CD4-positive, alpha-beta T cell treated with Interleukin-21 for 1 hour (primary cell): ENCODE measurements at places on chromosomes 3 and 15.

DNA sequence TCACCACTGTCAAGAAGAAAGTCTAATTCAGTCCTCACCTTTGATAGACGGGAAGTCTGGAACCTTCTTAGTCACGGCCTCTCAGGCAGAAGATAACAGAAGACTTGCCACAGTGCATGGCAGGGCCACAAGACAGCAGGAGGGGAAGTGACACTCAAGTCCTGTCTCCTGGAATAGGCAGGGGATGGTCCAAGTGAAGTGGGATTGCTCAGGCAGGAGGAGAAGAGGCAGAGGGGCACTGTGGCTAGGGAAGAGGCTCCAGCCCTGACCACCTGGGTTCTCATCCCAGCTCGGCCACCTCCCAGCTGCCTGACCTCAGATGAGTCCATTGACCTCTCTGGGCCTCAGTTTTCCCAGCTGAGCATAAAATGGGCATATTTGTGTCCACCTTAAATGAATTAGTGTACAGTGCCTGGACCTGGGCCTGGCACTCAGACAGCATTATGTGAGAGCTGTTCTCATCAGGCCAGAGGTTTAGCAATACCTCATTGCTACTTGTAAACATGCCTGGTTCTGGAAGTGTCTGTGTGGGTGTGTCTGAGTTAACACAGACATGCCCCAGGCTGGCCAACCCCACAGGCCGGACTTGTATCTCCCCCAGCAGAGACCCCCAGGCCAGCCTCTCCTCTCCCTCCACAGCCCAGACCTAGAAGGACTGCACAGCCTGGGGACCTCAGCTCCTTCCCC, 11.5 kb upstream of the PCSK6 start:
- DNase-seq = no peak

- no peak for DNase-seq
Observed at GRCh38 chr3:169295126-169295525, 368.4 kb downstream of the MECOM start.

DNA sequence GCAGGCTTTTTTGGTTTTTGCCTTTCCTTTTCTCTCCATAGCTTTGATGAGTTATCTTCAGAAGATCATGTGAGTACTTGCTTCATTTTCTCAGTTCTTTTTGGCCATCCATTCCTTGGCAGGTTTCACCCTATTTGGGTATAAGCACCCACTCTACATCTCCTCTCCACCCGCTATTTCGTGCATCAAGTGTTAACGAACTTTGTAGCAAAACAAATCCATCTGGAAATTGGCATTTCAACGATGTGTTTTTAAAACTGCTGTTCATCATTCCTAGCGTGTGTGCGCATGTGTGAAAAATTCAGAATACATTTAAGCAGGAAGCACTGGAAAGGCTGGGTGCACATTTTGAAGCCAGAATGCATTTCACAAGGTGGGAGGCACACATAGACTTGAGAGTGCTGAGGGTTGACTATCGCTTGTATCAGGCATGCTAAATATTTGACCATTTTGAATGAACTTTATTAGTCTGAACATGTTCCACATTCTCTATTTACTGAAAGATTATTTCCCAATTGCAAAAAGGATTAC, 89.7 kb upstream of the FHIT start:
- no peak for DNase-seq

DNA sequence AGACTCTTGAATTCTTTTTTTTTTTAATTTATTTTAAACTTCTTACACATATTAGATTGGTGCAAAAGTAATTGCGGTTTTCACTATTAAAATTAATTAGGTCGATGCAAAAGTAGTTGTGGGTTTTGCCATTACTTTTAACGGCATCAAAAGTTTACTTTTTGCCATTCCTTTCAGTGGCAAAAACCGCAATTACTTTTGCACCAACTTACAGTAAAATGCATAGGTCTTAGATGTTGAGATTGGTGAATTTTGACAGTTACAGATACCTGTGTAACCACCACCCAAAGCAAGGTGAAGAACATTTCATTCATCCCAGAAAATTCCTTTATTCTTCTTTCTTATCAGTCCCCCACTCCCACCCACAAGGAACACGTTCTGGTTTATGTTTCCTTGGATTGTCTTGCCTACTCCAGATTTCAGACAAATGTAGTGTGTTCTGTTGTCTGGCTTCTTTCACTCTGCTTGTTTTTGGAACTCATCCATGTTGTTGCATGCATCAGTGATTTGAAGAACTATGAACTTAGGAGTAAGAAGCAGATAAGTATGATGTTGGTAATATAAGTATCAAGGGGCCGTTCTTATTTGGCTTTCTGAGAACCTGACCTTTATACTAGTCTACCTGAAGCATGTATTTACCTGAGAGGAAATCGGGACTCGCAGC, 198.4 kb upstream of the UBE2E1 start:
- no peak for DNase-seq

- DNase-seq = peak; percentile 27
Observed at GRCh38 chr3:40971191-40972168, 227.8 kb upstream of the CTNNB1 start.

DNA sequence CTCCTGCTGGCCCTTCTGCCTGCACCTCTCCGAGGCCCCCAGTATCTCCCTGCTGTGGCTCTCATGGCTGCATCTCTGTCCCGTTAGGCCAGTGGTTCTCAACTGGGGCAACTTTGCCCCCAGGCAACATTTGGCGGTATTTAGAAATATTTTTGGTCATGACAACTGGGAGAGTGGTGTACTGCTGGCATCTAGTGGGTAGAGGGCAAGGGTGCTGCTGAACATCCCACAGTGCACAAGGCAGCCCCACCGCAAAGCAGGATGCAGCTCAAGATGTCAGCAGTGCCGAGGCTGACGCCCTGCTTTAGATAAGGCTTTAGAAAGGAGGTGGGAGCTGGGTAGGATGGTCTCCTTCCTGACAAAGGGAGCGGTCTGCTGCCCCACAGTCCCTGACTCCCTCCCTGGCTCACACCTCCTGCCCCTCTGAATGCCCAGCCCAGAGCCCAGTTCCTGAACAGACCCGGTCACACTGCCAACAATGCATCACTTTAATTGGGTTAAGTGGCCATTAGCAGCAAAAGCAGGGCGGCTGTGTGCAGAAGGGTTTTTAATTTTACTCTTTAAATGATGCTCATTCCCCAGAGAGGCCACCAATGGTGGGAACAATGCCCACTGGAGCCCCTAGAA, 68.8 kb upstream of the TMEM115 start:
- peak; percentile 61 for DNase-seq

GRCh38 chr3:138761002-138761401, 73.7 kb downstream of the PIK3CB start:
- no peak for DNase-seq
